ENCODE measurements at places on chromosomes 2 and 18.
A peak's percentile ranks its signal among the peaks of the same experiment; 100 is the strongest.

DNA sequence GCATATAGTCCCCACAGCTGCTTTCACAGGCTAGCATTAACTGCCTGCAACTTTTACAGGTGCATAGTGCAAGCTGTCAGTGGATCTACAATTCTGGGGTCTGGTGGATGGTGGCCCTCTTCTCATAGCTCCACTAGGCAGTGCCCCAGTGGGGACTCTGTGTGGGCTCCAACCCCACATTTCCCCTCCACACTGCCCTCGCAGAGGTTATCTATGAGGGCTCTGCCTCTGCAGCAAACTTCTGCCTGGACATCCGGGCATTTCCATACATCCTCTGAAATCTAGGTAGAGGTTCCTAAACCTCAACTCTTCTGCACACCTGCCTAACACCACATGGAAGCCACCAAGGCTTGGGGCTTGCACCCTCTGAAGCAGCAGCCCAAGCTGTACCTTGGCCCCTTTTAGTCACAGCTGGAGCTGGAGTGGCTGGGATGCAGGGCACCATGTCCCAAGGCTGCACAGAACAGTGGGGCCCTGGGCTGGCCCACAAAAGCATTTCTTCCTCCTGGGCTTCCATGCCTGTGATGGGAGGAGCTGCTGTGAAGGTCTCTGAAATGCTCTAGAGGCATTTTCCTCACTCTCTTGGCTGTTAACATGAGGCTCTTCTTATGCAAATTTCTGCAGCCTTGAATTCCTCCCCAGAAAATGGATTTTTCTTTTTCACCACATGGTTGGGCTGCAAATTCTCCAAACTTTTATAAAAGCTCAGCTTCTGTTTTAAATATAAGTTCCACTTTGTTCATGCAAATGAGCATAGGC is 59.3 kb downstream of the KDM3A start:
- no peak for DNase-seq

- no peak for DNase-seq
Observed at GRCh38 chr2:9033385-9034168, 30.1 kb upstream of the MBOAT2 start.

DNA sequence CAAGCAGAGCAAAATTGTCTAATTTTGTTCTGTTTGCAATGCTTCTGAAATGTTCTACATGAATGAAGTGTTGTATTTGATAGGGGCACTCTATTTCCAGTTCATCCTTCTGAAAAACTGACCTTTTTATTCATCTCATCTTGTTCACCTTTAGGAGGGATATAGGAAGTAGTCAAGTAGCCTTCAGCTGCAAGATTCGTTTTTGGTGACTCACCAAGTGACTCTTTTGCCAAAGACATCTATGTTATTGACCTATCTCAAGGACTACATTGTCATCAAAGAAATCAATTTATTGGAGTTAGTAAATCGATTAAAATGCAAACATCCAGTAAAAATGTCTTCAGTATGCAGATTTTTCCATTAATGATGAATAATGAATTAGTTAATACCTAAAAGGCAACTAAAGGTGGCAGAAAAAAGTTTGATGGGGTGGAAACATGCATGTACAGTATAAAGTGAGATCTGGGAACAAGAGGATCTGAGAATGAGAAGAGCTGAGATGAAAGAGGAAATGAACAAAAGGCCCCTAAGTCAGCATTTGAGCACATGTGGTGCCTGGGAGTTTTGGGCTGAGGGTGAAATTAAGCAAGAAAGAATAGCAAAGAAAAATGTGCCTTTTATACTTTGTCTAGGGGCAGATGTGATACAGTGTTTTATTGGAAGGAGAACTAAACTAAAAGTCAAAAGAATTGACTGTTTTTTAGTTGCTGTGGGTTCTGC is 255.1 kb upstream of the LINC00305 start:
- DNase-seq: no peak

DNA sequence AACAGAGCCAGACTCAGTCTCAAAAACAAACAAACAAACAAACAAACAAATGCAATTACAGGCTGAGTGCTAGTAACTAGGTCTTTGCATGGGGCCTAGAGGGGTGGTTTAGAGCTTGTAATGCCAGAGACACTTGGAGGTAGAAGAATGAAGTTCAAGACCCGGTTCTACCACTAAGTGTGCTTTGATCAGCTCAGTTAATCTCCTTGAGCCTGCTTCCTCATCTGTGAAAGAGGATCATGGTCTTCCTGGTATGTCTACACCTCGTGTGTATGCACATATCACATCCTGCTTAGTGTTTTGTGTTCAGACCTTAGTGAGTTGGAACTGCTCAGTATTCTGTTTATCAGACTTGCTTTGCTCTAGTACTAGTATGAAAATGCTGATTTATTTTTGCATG is 4.8 kb upstream of the ATP6V1C2 start:
- no peak for DNase-seq

- no peak for DNase-seq
Observed at GRCh38 chr2:203022751-203023150, 8.1 kb downstream of the NBEAL1 start.

DNA sequence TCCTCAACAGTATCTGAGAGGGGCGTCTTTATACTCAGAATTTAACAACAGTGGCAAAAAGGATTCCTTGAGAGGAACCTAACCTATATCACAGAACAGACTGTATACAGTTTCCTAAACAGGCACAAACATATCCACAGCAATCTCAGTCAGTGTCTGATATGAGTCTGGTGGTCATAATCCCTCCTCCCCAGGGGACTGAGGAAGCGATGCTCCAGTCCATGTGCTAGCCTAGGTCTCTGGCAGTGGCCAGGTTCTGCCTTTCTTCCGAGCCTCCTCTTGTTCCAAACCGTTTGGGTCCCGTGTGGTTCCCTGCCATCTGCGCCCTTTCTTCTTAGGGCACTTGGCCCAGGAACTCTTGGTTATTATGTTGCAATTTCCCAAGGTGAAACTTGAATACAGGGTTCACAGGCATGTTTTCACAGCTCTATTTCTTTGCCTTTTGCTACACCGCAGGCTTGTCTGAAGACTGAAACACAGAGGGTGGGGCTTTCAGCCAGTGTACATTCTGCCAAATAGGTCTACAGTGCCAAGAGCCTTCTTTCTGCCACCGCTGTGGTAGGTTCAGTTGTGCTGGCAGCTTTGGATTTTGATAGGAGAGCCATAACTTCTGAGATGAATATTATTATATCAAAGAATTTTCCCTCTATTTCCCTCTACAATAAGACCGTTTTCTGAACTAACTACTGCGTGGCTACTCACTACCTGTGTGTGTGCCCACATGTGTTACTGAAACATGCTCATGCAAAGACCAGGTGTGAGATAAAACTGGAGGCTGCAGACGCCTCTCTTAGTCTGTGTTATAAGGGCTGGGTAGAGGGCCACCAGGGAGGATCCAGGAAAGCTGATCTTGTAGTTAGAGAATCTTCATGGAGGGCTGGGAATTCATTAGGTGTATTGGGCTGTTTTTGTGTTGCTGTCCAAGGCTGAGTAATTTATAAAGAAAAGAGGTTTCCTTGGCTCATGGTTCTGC is 75.0 kb upstream of the HAAO start:
- DNase-seq: no peak

DNA sequence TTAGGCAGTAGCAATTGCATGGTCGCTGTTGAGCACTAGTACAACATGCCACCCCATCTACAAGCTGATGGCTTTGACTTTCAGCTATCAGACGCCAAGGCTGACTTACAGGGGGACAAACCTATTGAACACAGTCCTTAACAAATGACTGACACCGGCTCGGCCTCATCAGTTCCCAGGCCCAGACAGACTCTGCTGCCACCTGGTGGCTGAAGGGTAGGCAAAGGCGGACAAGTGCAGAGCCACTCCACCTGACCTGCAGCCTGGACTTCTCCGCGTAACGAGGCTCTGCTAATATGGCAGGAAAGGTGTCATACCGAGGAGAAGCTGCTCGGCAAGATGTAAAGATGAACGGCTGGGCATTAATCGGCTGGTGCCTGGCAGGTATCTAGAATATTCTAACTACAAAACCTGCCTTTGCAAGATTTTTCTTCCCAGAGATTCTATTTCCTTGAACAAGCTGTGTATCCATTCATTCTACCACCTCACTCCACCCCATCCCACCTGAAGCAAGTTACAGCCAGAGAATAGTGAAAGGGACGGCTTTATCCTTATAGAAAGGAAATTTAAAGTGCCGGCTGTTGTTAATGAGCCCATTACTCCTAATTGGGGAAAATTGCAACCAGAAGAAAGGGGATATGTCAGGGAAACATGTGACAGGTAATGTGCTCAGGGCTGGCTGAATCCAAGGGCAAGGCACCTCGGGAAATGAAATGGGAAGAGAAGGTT is 67.4 kb downstream of the STEAP3 start:
- peak; percentile 66 for DNase-seq

DNA sequence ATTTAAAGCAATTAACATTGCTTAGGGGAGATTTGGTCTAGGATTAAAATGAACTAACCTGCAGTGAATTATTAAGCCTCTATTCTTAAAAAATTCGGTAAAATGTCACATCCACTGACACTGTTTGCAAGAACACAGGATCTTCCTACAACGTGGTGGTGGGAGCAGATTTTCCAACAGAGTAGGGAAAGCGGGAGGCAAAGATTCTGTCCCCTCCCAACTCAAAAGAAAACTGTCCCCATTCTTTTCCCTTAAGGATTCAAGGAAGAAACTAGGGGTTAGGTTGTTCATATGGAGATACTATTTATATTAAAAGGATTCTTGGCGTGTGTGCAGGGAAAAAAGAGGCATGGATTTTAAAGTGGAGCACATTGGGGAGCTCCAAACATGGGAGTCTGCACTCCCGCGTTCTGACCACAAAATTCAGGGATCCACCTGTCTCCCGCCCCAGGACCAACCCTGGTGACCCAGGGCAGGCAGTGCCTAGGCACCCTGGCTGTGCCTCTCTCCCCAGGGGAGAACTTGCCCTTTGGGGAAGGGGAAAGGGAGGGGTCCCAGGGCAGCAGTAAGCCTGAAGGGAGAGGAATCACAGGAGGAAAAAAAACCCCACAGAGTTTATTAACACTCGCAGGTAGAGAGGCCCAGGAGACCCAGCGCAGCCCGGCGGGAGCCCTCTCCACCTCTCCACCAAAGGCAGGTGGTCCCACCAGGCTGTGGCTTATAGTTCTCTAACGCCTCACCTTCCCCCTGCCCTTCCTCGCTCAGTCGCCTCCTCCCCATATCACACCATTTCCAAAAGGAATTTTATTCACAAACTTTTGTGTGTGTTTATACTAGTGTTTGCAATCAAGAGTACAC is 2.3 kb downstream of the PTGR3 start:
- no peak for DNase-seq

- no peak for DNase-seq
Observed at GRCh38 chr18:60649842-60650536, 277.4 kb upstream of the MC4R start.

GRCh38 chr2:67888351-67889005 is 174.3 kb downstream of the C1D start:
- no peak for DNase-seq

- DNase-seq: no peak
Observed at GRCh38 chr18:77803024-77803423, 553.4 kb downstream of the GALR1 start.

- peak; percentile 22 for DNase-seq
Observed at GRCh38 chr2:138707392-138708074, 72.7 kb downstream of the NXPH2 start.

DNA sequence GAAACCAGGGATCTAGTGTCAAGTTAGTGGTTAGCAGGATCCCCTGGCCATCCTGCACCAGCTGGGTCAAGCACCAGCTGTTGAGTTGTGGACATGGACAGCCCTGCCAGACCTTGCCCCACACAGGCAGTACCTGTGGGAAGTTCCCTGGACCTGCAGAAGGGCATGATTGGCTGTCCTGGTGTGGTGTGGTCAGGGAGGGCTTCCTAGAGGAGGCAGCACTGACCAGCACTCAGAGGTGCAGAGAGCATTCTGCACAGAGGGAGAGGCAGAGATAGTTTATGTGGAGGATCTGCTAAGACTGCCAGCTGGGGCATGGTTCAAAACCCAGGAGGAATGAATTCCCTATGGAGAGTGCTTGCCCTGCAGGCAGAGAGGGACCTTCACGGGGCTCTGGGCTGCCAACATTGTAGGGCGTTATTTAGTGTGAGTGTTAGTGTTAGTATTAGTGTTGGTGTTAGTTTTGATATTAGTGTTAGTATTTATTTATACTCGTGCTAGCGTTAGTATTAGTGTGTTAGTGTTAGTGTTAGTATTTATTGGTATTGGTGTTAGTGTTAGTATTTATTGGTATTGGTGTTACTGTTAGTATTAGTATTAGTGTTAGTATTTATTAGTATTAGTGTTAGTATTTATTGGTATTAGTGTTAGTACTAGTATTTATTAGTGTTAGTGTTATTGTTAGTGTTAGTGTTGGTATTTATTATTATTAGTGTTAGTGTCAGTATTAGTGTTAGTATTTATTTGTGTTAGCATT is 31.9 kb downstream of the TWIST2 start:
- no peak for DNase-seq

- DNase-seq: peak; percentile 24
Observed at GRCh38 chr18:52343138-52343537, 3.1 kb downstream of the DCC start.

- DNase-seq: no peak
Observed at GRCh38 chr18:8073167-8073566, 506.1 kb downstream of the PTPRM start.

- no peak for DNase-seq
Observed at GRCh38 chr2:159317392-159318088, 31.0 kb upstream of the WDSUB1 start.

GRCh38 chr2:181367906-181368435 is 89.2 kb upstream of the ITGA4 start:
- DNase-seq: no peak

GRCh38 chr18:21747764-21748693 is 7.4 kb downstream of the MIB1 start:
- no peak for DNase-seq

DNA sequence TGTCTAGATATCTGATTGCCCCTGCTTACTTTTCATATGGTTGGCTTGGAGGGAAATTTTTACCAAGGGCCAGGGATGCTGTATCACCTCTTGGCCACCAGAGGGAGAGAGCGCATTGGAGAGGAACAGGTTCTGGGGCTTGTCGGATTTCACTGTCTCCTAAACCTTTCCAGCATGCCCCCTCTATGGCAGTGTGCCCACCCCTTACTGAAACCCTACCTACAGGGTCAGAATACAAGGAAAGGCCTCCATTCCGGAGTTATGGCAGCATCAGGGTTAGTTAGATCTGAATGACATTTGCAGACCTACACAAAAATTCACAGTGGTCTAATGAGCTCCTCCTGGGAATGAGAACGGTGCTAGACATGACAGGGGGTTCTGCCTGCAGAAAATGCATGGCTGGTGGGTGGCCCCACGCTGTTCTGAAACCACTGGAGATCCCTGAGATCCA is 5.8 kb downstream of the SLC14A2 start:
- peak; percentile 39 for DNase-seq

GRCh38 chr2:100919316-100919715 is 82.8 kb upstream of the RPL31 start:
- DNase-seq: no peak

- peak; percentile 17 for DNase-seq
Observed at GRCh38 chr2:120936476-120937334, 201.0 kb downstream of the GLI2 start.

GRCh38 chr2:175111200-175111657 is 56.8 kb downstream of the ATF2 start:
- peak; percentile 70 for DNase-seq

DNA sequence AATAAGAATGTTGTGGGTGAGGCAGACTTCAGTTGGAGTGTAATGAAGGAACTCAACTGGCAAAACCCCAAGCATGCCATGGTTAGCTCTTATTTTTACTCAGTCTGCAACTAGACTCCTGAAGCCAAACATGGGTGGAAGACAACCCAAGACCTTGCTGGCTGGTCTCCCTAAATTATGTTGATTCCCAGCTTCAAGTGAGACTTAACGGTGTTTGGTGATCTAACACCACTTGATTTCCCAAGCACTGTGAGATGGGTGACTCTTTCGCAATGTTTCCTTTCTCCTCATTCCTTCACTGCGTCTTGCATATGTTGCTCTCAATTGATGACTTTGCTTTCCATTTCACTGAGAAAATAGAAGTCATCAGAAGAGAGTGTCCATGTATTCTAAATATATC is 693.1 kb downstream of the DCC start:
- DNase-seq: no peak

Data from ACHN (cell line).